Fibroblast of skin of right quadriceps (primary cell): ENCODE measurements at places on chromosomes 2 and 18.
A peak's percentile ranks its signal among the peaks of the same experiment; 100 is the strongest.

GRCh38 chr2:182718459-182718858, 2.4 kb downstream of the DNAJC10 start:
- DNase-seq, result no peak

DNA sequence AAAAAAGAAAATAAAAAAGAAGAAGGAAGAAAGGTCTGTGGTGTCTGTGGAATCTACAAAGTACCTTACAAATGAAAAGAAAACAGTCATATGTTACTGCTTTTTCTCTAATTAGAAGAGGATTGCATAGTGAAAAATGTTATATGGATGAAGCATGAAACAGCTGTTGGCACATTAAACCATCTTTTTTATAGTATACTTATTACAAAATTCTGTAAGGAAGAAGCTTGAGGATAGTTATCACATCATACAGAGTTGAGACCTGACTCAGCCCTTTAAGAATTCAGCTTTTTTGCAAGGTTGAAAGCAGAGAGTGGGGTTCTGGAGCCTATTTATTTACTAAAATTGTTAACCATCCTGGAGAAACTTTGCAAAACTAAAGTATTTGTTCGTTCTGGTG, 222.7 kb downstream of the PHLPP1 start:
- DNase-seq, result peak; percentile 60

- DNase-seq, result no peak
These were observed 14.8 kb downstream of the TRABD2A start for GRCh38 chr2:84866122-84866521.

DNA sequence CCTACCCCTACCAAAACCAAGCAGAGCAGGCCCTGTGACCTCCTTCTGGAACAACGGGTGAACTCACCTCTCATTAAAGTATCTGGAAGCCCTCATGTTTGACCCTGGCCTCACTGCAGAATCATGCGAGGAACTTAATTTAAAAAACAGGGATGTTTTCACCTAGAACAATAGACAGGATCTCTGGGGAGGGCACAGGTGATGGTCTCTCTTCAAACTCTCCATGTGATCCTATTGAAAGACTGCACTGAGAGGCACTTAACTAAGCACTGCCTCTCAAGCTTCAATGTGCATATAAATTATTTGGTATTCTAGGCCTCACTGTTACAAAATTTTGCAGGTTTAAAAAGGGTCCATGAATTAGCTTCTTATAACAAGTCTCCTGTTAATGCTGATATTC, 7.5 kb downstream of the ZNF519 start:
- DNase-seq, result no peak

- peak; percentile 27 for DNase-seq
These were observed 231.0 kb downstream of the DCC start for GRCh38 chr18:52570975-52571374.

DNA sequence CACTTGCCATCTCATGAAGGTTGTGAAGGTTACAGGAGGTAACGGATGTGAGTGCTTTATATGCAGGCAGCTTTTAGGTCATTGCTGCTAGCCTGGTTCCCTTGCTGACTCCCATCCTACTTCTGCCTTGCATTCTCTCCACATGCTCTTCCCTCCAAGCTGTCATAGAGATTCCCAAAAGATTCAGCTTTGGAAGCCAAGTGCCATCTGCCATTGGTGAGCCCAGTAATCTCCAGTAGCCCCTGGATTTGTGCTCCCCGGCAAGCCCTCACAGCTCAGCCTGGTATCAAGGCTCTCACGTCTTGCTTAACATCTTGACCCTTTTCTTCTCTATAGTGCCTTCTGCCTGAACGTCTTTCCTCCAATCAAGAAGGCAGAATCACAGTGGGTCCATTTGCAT, 61.6 kb downstream of the MYT1L start:
- no peak for DNase-seq

DNA sequence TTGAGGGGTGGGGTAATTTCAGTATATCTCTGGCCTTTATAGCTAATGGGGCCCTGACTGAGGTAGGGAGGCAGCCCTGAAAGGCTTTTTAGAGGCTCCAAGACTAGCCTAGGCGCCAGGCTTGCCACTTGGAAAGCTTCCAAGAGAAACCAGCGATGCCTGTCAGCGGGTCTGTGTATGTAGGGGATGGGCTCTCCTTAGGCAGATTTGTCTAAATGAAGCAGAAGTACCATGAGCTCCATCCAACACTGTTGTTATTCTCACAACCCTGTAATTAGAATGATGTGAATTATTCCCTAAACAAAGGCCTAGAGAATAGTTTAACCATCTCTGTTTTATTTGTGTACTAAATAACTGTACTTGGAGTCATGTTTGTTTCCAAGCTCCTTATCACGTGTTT, 138.1 kb downstream of the B3GNT2 start:
- no peak for DNase-seq

- no peak for DNase-seq
These were observed 10.4 kb downstream of the ANKRD44 start for GRCh38 chr2:197300139-197300538.

DNA sequence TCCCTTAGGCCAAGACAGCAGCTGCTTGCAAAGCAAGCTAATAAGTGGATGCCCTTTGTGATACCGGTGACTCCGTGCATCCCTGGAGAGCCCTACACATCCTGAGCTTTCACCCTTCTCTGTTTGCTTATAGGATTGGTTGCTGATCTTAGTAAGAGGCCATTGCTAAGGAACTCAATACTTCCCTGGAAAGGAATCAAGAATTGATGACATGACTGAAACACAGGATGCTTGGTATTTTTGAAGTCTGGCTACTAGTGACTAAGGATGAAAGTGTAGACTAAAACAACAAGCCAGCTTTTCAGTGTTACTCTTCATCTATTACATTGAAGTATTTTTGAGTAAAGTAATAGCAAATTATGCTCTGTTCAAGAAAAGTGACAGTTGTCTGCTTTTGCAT, 123.0 kb upstream of the SERPINE2 start:
- DNase-seq, result peak; percentile 80

- DNase-seq, result no peak
These were observed 38.5 kb downstream of the NPHP1 start for GRCh38 chr2:110166266-110166665.

DNA sequence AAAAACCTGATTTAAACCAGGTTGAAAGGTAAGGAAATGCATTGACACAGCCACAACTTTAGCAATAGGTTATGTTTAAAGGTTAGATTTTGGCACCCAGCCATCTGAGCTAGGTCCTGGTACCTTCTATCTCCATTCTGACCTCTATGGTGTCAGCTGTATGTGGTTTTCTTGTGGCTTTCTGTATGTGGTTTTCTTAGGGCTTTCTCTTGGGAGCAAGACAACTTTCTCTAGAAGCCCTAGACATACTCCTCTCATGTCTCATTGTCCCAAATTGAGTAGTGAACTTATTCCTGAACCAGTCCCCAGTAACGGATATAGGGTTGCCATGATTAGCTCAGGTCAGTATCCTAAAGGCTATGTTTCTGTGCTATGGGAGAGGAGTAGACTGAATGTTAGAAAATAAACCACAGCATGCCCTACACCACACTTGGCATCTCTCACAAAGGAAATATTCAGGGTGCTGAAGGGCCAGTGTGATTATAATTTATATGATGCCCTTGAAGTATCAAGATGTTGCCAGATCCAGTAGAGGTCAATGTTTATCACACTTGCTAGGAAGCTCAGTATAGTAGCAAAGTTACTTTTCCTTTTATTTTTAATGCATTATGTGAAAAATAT, 176.1 kb downstream of the CAPN13 start:
- DNase-seq, result peak; percentile 24

DNA sequence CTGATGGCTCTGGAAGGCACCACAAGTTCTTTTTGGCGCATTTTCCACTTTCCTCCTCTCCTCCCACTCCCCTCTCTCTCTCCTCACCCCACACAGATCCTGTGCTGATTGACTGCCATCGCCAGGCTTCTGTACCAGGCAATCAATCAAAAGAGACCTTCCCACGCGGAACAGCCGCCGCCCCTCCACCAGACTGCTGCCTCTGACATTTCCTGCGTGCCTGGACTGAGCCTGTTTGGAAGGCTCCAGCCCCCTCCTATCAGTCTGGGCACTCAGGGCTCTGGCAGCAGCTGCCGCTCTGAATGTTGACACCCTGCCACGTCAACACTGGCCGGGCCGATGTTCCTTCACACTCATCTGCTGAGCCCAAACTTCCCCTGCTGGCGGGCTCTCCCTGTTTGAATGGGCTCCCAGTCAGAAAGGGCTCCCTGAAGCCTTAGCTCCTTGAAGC, 467.7 kb downstream of the EPHA4 start:
- DNase-seq, result peak; percentile 42

DNA sequence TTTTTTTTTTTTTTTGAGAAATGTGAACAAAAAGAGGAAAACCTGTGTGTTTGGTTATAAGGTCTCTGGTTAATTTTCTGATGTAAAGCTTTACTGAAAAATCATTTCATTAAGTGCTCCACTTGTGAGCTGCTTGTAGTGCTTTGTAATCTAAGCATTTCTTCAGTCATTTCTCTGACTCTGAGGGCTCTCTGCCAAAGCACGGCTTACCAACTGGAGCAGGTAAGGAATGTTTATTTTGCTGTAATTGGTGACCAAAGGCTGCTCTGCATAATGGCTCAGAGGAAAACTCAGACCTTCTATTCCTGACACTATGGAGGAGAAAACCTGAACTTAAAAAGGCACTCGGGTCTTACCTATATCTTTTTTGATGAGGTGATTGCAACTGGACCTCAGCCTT, 848.8 kb downstream of the MBD2 start:
- no peak for DNase-seq

DNA sequence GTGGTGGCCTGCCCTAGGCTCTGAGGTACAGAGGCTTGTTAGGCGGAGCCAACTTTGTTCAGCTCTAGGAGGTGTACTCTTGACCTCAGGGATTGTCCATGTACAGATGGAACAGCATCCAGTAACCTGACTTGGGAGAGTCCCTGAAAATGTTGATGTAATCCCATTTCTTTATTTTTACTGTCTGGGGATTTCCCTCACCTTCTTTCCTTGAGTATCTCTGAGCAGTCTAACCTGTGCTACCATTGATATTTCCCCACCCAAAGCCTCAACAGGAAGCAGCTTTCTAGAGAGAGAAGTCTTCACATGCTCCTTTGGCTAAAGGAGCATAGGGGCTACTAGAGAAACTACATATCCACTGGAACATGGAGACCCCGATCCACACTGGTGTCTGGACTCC, 10.4 kb downstream of the IL36A start:
- DNase-seq, result no peak

- no peak for DNase-seq
These were observed 23.6 kb upstream of the CATIP start for GRCh38 chr2:218332920-218333645.

GRCh38 chr2:39743269-39743776, 35.7 kb downstream of the THUMPD2 start:
- DNase-seq, result peak; percentile 84

- DNase-seq, result peak; percentile 79
These were observed at the start of gene LYPD6 for GRCh38 chr2:149330127-149331022. TSS of gene LYPD6 (plus strand) at chr2:149330587. CDS start at chr2:149437709, 107,122 bp downstream.

DNA sequence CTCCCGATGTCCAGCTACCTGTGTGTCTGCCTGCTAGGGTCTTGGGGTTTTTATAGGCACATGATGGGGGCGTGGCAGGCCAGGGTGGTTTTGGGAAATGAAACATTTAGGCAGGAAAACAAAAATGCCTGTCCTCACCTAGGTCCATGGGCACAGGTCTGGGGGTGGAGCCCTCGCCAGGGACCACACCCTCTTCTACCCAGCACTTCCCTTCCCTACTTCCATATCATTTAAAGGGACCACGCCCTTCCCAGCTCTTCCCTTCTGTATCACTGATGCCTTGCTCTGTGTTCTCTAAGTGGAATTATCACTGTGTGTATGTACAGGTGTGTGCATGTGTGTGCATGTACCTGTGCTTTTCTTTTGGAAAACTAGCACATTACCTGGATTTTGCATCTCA, 6.3 kb downstream of the UGT1A1 start:
- DNase-seq, result no peak

DNA sequence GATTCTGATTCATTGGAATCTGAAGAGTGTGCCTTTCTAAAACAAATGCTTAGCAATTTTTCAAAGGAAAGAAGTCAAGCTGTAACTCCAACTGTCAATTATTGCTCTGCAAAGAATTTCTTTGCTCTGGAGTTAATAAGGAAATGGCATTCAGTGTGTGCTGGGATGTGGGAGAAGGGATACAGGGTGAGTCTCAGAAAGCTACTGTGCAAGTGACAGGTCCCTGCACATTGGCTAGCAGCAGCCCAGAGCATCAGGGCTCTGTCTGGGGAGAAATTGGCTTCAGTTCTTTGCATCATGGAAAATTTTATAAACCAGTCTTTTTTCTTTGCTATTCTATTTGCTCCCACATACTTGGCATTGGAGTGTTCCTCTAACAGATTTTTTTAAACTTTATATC, 1.1 kb upstream of the SYT4 start:
- DNase-seq, result no peak

DNA sequence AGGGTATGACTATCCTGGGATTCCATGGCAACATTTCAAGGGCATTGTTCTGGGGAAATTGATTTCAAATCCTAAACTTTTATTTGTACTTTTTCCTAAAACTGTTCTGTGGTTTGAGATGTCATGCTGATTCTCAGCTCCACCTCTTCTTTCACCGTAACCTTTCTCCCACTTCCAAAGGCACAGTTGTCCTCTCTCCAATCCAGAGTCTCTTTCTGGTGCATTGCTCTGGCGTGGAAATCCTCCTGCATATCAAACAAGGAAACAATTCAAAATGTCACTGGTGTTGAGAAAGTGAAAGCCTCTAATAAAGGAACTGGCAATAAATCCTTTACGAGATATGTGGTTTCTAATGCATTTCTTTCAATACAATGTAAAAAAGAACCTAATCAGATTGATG, 155.1 kb upstream of the CDH2 start:
- DNase-seq, result no peak

- no peak for DNase-seq
These were observed 143.3 kb downstream of the PDE1A start for GRCh38 chr2:182283512-182283911.

GRCh38 chr2:37402636-37403035, 58.2 kb downstream of the QPCT start:
- DNase-seq, result no peak

DNA sequence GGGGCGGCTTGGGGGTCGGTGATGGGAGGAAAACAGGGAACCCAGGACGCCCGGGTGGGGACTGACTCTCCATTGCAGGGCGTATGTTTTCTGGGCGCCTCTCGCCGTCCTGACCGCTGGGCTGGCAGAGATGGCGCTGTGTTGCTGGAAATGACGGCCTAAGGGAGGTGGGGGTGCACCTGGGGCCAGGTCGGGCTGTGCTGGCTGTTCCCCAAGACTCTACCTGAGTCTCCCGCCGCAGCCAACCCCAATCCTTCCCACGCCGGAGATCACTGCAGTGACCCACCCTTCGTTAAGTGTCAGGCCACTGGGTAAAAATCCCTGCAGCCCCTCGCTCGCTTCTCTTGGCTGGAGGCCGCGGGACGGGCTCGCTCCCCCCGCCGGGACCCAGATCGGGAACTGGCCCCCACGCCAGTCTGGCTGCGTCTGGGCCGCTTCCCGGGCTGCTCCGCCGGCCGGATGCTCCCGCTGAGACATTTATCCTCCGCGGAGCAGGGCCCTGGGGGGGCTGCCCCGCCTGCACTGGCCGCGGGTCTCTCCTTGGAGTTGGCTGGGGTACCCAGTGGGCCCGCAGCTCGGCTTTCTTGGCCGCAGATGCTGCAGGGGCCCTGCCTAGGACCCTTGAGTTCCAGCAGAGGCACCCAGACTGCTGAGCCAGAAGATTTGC, 7.8 kb upstream of the ARMC9 start:
- peak; percentile 35 for DNase-seq
